Cerebellum (tissue), 4 donors: ENCODE measurements at places on chromosomes 2 and 18.
A peak's percentile ranks its signal among the peaks of the same experiment; 100 is the strongest.

DNA sequence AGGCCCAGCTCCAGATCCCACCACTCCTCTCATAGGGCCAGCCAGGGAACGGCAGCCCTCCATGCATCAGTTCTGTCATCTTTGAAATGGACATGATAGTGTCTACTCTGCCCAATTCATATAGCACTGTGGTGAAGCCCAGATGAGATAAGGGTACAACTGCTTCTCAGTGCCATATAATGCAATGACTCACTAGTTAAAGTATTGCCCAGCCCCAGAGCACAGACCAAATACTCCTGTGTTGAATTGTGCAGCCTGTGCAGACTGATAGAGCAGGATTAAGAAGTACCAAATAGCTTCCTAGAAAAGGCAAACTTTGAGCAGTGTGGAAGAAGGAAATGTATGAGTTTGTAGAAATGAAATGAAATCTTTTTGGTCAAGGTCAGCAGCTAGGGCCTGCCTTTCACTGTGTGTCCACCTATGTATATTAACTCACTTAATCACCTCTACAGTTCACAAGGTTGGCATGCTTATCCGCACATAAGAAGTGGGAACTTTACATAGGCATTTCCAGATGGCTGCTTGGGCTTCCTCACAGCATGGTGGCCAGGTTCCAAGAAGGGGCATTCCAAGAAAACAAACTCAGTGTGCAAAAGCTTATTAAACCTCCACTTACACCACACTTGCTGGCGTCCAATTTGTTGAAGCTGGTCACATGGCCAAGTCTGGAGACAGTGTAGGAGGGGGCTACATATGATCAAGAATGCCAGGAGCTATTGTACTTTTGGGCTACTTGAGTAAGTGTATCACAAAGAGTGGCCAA is 102.8 kb upstream of the COPS8 start:
- DNase-seq, result no peak

GRCh38 chr2:74424139-74424992 is 2.8 kb downstream of the WDR54 start:
- no peak for DNase-seq

- DNase-seq, result no peak
Measured at GRCh38 chr2:211077216-211077767, 520.9 kb downstream of the CPS1 start.

DNA sequence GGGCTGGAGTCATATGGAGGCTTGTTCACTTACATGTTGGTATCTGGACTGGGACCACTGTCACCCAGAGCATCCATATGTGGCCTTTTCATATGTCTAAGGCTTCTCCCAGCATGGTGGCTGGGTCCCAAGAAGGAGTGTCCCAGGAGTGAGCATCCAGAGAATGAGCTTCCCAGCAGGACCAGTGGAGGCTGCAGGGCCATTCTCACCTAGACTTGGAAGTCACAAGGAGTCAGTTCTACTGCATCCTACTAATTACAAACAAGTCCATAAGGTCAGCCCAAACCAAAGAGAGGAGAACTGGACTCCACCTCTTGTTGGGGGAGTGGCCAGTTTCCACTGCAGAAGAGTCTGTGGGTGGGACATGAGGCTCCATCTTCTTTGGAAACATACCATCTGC is 5.1 kb upstream of the TEX51 start:
- no peak for DNase-seq

- no peak for DNase-seq
Measured at GRCh38 chr2:72576459-72576858, 249.4 kb downstream of the EXOC6B start.

- peak; percentile 92 for DNase-seq
Measured at GRCh38 chr2:96642564-96643360, at the start of gene FER1L5. FER1L5 (plus strand) TSS chr2:96642764; CDS start chr2:96642837, 73 bp downstream.

DNA sequence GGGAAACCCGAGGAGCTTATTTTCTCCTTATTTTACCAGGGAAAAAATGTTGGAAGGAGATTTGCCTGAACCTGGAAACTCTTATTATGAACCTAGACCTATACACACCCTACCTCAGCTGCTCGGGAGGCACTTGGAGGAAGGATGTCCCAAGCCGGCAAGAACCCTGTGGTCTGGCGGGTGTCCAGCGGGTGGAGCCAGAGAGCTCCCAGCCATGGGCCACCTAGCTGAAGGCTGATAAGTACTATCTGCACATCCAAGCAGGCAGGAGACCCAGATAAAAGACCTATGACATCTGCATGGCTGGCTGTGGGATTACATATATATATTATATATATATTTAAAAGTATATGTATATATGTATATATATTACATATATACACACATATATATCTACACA is 1.1 kb upstream of the SLC14A1 start:
- DNase-seq, result peak; percentile 12

GRCh38 chr2:98560256-98560771 is 48.0 kb downstream of the COA5 start:
- DNase-seq, result no peak

GRCh38 chr18:38450876-38451275 is 885.3 kb upstream of the CELF4 start:
- no peak for DNase-seq

DNA sequence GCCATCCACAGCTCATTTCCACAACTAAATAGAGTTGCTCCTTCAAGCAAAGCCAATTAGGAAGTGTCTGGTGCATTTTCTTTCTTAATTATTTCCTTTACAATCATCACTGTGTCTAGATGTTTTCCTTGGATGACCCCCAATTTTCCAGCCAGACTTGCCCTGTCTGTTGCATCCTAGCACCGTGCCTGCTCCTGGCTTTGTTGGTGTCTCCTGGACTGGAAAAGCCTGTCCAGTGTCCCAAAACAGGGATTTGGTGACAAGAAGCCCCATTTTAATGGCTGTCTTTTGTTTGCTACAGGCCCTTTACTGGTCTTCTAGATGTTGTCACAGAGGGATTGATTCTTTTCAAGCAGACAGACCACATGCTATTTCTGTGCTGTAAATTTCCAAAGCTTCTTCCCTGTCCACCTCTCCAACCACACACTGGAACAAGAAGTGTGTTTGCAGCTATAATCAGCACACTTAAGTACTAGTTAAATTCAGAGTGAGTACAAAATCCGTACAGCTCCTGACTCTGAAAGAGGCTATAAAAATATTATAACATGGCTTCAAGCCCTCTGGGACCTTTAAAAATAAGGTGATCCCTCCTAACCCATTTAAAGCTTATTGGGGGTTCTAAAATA is 38.4 kb downstream of the RNF144A start:
- DNase-seq, result no peak

GRCh38 chr2:233115121-233115520 is 55.0 kb downstream of the INPP5D start:
- DNase-seq, result no peak

DNA sequence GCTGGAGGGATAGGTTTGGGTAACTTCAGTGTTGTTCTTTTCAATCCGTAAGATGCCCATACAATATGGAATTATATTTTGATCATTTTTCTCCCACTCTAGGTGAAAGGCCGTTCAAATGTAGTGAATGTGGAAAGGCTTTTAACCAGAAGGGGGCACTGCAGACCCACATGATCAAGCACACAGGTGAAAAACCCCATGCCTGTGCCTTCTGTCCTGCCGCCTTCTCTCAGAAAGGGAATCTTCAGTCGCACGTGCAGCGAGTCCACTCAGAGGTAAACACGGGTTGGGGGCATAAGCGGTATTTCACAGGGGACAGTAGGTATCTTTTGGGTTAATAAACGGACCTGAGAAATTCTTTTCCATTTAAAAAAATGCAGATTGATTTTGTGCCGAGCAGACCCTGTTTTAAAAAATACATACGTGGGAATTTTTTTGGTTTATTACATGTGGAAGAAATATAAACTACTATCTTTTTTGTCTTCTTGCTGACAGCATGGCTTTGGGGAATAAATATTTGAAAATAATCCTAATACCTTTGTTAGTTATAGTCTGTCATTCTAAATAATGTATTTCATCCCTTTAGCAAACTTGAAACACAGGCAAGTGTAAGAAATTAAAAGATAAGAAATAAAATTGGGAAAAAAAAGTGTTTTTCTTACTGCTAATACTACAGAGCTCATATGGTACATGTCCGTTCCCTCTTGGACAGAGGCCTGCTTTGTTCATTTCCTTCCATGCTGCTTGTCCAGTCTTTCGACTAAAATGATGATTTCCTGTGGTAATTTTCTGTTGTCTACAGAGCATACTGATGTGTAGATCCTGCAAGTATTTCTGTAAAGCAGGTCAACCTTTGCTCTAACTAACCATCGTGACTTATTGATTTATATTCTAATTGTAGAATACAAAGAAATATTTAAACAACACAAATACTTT is 53.3 kb downstream of the ZNF236 start:
- DNase-seq, result no peak

DNA sequence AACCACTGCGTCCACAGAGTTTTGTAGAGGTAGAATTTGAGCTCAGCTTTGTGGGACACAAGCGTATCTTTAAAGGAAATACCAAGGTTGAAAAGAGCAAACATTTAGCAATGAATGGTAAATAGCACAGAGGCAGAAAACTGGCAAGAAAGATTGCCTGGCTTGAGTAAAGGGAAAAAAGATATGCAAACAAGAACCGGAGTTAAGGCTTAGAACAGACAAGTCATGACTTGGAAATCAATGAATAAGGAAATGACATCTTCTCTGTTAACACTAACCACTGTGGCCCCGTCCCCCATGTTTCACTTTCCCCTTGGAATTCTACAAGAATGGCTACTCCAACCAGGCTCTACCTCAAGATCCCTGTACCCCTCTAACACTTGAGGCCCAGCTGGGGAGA is 3.8 kb downstream of the STAM2 start:
- DNase-seq, result no peak

DNA sequence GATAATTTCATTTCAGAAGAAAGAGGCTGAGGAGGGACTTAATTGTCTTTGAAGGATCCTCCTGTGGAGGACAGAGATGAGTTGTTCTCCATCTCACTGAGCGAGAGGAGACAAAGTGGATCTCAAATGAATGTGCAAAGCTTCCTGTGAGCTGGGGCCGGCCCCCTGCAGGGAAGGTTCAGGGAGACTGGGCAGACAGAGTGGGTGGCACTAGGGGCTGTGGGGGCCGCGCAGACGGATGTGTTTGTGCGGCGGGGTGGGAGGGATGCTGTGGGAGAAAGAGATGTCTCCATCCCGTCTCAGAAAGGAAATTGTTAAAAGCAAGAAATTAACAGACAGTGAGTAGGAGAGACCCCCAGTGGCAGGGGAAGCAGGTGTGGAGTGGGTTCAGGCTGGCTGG is 29.1 kb downstream of the KLHL29 start:
- no peak for DNase-seq

DNA sequence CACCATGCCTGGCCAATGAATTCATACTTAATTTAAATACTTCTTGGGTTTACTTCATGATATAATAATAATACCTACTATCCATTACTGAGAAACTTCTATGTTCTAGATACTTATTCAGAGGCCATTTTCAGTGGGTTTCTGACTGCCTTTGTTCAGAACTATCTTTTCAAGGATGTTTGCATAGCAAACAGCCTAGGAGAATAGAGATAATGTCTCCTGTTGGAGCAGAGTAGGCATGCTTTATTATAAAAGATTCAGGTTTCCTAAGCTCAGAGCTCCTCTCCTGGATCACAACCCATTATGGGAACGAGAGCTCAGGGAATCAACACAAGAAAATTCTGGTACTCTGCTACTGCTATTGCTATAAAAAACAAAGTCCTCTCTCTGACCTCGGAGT is 11.1 kb downstream of the FASTKD1 start:
- no peak for DNase-seq

DNA sequence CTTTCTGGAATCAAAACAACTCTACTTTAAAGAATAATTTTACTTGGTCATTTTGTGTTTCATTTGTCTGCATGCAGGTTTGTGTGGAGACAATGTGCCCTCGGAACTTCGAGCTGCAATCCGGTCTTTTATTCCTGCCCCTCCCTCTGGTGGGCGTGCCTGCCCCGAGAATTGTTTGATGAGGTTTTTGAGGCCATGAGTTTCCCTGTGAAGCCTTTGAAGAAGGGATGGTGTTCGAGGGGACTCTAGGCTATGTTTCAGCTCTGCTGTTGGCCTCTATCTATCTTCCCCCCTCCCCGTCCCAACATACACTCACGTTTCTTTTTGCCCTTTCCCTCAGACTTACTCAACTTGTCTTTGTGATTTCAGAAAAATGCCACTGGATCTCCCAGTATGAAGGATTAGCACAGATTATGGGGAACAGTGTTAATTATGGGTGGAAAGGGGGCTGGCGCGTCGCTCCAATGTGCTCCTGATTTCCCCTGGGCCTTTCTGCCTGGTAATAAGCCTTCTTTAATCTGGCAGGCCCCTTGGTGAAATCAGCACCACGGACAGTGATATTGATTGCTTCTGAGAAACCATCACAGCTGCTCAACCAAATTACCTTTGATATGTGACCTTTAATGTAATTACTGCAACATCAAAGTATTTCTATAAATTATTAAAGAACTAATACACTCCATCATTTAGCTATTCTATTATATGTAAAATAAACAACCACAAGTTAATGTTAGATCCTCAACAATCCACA is 82.2 kb downstream of the CELF4 start:
- no peak for DNase-seq

- no peak for DNase-seq
Measured at GRCh38 chr2:69796174-69796573, 33.3 kb upstream of the GMCL1 start.

- no peak for DNase-seq
Measured at GRCh38 chr18:26458526-26459232, 89.7 kb downstream of the KCTD1 start.
